ENCODE measurements at places on chromosomes 2 and 18.

DNA sequence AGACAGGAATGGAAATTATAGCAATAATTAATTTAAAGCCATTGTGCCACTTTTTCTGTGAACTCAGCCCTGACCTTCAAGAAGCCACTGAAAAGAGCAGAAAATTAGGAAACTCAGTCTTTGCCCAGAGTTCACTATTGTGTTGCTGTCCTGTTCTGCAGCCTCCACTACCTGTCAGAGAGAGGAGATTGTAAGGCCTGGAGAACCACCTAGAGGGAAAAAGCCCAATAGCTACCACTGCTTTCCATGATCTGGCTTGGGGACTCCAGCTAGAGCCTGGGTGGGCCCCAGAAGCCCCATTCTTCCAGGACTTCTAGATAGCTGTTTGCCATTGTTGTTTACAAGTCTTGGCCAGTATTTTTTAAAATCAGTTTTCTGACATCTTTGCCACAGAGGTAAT, 176.1 kb upstream of the KLF7 start:
- DNase-seq, result no peak

DNA sequence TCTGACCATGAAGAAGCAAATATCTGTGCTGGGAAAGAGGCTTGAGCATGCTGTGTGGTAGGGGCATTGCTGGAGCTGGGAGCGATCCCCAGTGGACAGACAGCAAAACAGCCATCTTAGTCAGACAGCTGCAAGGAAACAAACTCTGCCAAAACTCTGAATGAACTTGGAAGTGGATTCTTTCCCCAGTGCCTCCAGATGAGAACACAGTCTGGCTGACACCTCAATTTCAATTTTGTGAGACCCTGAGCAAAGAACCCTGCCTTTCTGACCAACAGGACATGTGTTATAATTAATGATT, 23.2 kb upstream of the FAP start:
- no peak for DNase-seq

- peak; percentile 24 for DNase-seq
These were observed 4.7 kb upstream of the STAMBP start for GRCh38 chr2:73823916-73824523.

GRCh38 chr18:46243095-46243494, 138.9 kb downstream of the HAUS1 start:
- no peak for DNase-seq

DNA sequence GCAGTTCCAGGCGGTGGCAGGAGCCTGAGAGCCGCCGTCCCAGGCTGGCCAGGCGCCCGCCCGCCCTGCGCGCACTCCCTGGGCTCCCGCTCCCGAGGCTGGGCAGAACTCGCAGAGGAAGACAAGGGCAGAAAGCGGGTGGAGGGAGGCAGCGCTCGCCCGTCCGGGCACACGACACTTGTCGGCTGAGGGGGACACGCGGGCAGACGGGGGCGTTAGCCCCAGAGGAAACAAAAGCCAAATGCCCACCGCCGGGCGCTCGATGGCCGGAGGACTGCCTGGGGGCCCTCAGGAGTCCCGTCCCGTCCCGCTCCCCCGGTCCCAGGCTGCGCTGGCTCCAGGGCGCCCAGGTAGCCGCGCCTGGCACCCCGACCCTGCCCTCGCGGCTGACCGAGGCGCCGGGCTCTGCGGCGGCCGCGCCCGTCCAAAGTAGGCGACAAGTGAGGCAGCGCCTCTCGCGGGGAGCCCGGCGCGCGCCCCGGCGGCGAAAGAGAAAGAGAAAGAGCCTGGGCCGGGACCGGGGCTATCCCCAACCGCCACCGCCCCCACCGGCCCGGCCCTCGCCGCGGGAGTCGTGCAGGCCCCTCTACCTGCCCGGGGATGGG, 491 bp downstream of the L3MBTL4 start:
- DNase-seq, result no peak

DNA sequence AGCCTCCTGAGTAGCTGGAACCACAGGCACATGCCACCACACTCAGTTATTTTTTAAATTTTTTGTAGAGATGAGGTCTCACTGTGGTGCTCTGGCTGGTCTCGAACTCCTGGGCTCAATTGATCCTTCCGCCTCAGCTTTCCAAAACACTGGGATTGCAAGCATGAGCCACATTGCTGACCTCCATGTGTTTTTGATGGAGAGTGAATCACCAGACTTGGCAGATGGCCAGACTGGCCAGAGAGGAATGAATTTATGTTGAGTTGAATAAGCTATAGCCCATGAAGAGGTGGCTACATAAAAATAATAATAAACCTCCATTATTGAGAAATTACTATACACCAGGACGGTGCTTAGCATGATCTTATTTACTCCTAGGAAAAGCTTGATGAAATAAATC, 91.5 kb downstream of the MREG start:
- no peak for DNase-seq

DNA sequence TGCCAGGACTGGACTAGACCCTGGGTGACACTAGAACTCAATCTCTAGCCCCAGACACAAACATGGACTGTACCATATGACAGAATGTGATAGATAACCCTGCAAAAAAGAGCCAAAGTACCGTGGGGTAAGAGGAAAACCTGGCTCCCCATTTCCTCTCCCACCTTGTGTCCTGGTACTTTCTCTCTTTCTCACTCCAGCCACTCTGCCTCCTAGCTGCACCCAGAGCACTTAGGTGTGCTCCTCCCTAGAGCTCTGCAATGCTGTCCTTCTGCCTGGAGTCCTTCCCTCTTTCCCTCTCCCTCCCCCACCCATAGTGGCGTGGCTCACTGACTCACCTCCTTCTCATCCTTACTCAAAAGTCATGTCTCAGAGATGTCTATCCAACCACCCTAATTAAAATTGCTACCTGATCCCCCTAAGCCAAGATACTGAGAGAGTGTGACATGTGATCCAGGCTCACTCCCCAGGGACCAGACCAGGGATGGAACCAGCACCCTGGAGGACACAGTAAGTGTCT, 171.3 kb downstream of the LOXHD1 start:
- DNase-seq, result no peak

DNA sequence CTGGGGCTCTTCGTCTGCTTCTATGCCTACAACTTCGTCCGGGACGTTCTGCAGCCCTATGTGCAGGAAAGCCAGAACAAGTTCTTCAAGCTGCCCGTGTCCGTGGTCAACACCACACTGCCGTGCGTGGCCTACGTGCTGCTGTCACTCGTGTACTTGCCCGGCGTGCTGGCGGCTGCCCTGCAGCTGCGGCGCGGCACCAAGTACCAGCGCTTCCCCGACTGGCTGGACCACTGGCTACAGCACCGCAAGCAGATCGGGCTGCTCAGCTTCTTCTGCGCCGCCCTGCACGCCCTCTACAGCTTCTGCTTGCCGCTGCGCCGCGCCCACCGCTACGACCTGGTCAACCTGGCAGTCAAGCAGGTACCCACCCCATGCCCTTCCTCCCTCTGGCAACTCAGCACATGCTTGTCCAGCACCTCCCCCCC, 24.2 kb downstream of the STEAP3 start:
- DNase-seq, result no peak

DNA sequence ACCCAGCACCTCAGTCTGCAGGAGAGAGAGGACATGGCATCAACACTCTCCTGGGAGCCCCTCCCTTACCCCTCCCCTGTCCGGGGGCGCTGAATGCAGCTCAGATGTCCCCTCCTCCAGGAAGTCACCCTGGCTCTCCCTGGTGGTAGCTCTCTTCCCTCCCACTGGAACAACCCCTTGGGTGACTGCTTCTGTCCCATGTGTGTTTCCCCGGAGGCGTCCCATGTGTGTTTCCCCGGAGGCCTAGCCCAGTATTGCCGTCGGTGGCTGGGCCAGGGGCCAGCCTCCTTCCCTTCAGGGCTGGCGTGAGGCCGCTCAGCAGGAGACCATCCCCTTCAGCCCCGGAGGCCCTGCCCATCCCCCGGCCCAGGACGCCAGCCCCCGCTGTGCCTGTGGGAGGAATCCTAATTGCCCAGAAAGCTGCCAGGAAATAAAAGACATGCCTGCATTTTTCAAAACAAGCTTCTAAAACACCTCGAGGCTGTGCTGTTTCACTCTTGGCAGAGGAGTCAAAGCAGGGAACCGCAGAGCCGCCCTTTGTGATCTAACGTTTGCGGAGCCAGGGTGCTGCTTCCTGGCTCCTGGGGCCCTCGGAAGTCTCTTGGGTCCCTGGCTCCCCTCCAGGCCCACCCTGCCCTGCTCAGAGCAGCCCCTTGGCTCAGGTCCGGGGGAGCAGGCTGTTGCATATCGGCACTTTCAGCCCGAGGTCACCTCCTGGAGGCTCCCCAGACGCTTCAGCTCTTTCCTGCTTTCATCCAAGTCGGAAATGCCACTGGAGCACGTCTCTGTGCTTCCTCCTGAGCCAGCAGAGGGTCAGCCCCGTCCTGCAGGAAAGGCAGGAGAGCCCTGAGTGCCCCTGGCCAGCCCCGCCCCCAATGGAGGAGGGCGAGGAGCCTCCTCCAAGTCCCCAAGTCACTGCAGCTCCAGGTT, 11.4 kb downstream of the SNED1 start:
- DNase-seq, result no peak

- DNase-seq, result no peak
These were observed 31.7 kb upstream of the SELENOI start for GRCh38 chr2:26314243-26314642.

DNA sequence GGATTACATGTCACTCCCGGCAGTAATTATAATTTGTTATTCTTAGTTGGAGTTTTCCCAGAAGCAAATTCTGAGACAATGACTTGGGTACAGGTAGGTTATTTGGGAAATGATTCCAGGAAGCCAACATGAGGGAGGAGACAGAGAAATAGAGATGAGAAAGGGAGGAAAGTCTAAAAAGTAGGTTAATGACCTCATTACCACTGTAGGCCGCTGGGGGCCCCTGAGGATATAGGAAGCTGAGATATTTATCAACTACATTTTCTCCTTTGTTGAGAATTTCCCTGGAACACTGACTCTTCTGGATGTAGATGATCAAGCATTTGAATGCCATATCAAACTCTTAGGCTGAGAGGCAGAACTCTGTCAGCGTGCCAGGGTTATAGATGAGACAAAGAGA, 284.3 kb downstream of the ICOS start:
- DNase-seq, result no peak

DNA sequence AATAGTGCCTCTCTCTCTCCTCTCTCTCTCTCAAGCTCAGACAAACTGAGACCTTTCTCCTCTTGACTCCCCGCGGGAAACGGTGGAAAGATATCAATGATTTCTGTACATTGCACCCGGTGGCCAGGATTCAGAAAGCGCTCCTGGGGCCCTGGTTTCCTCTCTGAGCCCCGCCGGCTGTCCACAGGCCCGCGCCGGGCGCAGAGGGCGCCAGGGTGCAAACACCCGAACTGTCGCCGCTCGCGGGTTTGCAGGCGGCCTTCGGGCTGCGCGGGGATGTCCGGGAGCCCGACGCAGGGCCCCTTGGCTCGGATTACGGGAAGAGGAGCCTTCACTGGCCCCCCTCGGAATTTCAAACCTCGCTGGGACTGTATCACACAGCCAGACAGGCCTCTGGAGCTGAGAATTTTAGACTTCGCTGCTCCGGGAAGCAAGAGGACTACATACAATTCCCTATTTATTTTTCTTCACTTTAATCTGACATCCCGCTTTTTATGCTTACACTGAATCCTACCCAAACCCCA, 5.2 kb upstream of the EN1 start:
- DNase-seq, result no peak

- DNase-seq, result no peak
These were observed 15.7 kb upstream of the MYO3B start for GRCh38 chr2:170162271-170162632.

DNA sequence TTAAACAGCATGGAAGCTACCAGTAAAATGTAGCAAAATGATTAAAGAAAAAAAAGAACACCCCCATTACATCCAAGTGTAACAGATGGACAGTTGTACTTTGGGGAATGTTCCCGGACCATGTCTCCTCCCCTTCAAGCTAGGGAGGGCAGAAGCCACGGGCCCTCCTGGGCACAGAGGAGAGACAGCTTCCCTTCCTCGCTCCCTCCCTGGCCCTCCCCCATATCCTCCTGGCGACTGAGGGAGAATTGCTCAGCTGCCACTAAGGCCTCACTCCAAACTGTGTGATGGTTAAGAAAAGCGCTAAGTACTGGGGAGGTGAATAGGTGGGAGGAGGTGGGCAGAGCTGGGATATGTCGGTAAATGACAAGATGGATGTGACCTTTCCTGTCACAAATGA, 358.0 kb downstream of the HRH4 start:
- no peak for DNase-seq

DNA sequence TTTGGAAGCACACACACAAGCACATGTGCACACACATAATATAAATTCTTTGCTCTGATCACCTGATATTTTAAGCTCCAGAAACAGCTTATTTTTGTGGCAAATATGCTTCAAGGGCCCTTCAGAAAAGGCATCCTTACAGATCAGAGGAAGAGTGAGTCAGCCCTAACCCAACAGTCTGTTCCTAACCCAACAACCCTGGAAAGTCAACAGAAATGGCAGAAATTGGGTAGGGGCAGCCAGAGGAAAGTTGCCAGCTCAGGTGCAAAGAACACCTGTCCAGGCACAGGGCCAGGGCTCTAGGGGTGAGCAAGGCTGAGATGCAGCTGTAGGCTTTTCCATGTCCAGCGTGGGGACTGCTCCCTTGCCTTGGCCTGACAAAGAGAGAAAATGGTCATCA, 6.4 kb upstream of the NCKAP5 start:
- no peak for DNase-seq

DNA sequence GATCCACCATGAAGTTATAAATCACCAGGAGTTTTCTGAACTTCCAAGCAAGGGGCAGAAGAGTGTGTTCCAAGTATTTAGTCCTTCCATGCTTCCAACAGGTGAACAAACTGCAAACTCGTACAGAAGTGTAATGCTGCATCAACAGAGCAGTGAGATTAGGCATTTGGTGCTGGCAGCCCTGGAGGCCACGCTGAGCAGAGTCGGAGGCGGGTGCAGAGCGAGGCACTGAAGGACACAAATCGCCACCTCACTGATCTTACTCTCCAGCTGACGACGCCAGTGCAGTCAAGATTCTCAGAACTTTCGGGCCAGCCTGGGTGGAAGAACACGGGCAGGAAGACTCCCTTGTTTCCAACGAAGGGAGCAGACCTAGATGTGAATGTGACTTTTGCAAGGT, 39.2 kb downstream of the SERPINE2 start:
- DNase-seq, result no peak

- no peak for DNase-seq
These were observed 87.8 kb downstream of the MAP2 start for GRCh38 chr2:209511637-209512036.

- DNase-seq, result no peak
These were observed 125.7 kb downstream of the HDAC4 start for GRCh38 chr2:239275044-239275685.

DNA sequence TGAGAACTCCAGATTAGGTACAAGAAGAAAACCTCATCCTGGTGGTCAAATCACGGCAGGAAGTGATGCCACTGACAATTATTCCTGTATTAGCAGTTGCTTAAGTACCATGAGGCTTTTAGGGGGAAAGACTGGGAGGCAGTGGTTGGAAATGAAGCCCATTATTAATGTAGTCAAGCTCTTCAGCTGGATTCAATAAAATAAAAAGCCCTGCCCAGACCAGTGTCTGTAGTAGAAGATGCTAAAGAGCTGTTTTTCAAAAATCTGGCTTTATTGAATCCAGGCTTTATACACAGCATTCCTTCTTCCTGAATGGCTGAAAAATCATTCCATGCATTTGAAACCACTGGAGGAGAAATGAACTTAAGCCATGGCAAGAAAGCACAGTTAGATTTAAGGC, 155.2 kb downstream of the BCL2 start:
- no peak for DNase-seq
